CD4-positive, CD25-positive, alpha-beta regulatory T cell (primary cell): ENCODE measurements at places on chromosomes 6 and 20.

GRCh38 chr6:37868447-37868825 lies 48.9 kb downstream of the ZFAND3 start:
- no peak for DNase-seq

DNA sequence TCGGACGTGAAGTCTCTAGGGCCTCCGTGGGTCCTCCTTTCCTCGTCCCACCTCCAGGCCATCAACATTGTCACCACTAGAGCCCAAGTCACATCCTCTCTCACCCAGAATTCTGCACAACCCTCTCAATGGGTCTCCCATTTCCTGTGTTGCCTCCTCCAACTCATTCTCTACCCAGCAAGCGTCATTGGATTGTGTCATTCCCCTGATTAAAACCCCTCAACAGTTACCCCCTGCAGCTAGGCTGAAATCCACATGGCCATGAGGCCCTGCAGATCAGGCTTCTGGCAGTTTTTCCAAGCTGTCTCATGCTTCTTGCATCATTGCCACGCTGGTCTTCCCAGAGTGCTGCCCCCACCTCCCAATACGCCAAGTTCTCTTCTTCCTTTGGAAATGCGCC lies 12.9 kb upstream of the FAM210B start:
- DNase-seq, result no peak

DNA sequence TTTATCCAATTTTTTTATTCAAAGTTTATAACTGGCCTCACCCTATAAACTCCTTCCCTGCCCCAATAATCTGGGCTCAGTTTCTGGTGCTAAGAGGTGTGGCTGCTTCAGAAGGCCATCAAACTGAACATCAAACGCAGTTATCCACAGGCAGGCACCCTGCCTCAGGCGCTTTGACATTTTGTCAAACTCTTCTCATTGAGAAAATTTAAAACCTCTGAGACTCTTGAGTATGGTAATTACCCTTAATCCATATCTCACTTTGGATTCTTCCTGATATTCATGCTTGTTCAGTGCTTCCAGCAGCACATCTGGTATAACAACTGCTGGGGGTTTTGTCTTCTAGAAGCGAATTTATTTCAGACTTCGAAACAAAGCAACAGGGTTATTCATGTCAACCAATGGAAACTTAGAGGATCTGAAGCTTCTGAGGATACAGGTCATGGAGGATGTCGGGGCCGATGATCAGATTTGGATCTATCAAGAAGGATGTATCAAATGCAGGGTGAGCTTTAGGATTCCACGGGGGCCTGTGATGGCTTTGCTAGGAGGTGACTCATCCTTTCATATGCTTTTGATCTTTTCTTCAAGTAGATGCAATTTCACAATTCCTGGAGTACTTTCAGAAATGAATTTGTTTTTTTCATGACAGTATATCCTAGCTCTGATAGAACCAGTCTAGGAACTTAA lies 68.2 kb downstream of the RTN4IP1 start:
- DNase-seq, result no peak

DNA sequence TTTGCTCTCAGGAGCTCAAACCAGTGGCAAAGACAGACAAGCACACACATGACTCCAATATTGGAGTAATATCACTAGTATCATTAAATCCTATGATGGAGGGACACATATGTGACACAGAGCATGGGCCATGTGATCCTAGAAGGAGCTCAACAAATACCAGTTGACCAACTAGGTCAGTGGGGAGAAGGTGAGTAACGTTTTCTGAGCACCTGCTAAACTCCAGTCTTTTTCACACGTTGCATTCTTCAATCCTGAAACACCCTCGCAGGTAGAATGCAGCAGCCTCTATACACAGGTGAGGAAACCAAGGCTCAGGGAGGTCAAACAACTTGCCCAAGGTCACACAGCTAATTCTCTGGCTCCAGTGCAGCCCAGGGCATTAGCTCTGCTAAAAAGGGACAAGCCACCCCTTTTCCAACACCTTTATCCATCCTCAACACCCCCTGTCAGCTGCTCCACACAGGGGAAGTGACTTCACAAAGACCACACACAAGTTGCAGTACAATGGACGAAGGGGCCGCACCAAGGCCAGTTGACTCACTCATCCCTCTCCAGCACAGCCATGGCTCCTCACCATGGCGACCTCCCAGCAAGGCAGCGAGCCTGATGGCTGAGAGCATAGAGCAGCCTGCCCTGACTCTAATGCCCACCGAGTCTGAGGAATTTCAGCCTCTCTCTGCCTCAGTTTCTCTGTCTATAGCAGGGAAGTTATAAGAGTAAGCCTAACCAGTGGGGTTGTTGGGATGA lies 4.4 kb downstream of the CAPN11 start:
- no peak for DNase-seq

- no peak for DNase-seq
Observed at GRCh38 chr20:16569246-16570153, 3.7 kb downstream of the KIF16B start.

DNA sequence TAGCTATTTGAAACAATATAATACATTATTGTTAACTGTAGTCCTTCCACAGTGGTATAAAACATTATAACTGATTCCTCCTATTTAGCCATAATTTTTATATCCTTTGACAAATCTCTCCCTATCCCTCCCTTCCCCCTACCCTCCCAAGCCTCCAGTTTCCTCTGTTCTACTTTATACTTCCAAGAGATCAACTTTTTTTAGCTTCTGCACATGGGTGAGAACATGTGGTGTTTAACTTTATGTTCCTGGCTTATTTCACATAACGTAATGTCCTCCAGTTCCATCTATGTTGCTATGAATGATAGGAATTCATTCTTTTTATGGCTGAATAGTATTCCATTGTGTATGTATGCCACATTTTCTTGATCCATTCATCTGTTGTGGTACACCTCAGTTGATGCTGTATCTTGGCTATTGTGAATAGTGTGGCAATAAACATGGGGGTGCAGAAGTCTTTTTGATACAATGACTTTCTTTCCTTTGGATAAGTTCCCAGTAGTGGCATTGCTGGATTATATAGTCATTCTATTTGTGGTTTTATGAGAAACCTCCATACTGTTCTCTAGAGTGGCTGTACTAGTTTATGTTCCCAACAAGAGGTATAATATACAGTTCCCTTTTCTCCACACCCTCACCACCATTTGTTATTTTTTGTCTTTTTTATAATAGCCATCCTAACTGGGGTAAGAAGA lies 205.0 kb downstream of the KCNQ5 start:
- no peak for DNase-seq

GRCh38 chr6:106728296-106728870 lies 99.0 kb downstream of the QRSL1 start:
- DNase-seq, result no peak

- no peak for DNase-seq
Observed at GRCh38 chr6:3138341-3138740, 19.0 kb downstream of the TUBB2A start.

DNA sequence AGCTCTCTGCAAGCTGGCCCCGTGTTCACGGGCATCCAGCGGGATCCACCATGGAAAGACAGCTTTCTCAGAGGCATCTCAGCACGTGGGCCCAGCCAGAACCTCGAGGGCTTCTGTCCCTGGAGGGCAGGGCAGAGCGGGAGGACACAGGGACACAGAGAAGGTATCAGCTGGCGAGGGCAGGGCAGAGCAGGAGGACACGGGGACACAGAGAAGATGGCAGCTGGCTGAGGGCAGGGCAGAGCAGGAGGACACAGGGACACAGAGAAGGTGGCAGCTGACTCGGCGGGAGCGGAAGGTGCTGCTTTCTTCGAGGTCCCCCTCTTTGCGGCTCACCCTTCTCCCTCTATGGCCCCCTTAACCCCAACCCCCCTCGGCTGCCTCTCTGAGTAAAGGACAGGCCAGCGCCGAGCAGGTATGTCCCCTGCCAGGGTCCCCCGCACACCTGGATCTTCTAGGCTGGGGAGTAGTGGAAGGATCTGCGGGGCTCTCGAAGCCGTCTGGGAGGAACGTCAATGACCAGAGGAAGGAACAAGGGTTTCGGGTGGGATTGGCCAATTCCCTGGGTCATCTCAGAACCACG lies 28.9 kb upstream of the BHLHE23 start:
- DNase-seq, result no peak

DNA sequence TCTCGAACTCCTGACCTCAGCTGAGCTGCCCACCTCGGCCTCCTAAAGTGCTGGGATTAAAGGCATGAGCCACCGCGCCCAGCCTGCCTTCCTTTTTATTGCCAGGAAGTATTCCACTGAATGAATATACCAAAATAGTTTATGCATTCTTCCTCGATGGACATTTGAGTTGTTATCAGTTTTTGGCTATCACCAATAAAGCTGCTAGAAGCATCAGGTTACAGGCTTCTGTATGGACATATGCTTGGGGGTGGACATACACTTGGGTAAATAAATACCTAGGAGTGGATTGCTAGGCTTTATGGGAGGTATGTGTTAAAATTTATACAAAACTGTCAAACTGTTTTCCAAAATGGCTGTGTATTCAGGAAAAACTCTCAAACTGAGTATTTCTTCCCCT lies 10.0 kb upstream of the RPS10 start:
- no peak for DNase-seq

GRCh38 chr6:63333440-63333839 lies 13.7 kb upstream of the LGSN start:
- no peak for DNase-seq

GRCh38 chr20:42981253-42981652 lies 208.5 kb downstream of the PTPRT start:
- DNase-seq, result no peak

GRCh38 chr20:48261398-48261910 lies 476.2 kb upstream of the SULF2 start:
- no peak for DNase-seq

GRCh38 chr6:1409774-1410465 lies 20.5 kb downstream of the FOXF2 start:
- DNase-seq, result no peak

DNA sequence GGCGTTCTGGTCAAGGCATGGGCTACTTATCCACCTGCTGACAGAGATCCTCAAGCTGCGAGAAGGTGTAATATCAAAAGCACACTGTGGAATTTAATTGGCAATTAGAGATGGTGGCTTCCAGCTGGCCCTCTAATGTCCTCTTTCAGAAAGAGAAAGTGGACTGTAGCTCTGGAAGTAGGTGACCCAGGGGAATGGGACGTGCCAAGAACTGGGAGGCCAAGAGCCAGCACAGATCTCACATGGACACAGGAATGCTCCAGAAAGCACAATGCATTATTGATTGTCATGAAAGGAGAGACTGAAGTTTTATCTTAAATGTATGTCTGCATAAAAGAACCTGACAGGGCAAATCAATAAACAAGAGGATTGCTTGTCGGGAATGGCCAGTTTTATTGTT lies 198.6 kb upstream of the CDH4 start:
- no peak for DNase-seq
